ENCODE measurements at places on chromosomes 1 and 21.
A peak's percentile ranks its signal among the peaks of the same experiment; 100 is the strongest.

- no peak for DNase-seq
Observed at GRCh38 chr1:26829184-26829911, 2.9 kb downstream of the ZDHHC18 start.

- DNase-seq, result no peak
Observed at GRCh38 chr1:151868486-151868885, 15.0 kb upstream of the THEM5 start.

GRCh38 chr1:209428241-209428921 lies 155.1 kb upstream of the CAMK1G start:
- no peak for DNase-seq

- DNase-seq, result peak; percentile 67
Observed at GRCh38 chr1:1305300-1306069, 2.2 kb downstream of the ACAP3 start.

- DNase-seq, result no peak
Observed at GRCh38 chr1:51966559-51966958, 23.9 kb downstream of the RAB3B start.

DNA sequence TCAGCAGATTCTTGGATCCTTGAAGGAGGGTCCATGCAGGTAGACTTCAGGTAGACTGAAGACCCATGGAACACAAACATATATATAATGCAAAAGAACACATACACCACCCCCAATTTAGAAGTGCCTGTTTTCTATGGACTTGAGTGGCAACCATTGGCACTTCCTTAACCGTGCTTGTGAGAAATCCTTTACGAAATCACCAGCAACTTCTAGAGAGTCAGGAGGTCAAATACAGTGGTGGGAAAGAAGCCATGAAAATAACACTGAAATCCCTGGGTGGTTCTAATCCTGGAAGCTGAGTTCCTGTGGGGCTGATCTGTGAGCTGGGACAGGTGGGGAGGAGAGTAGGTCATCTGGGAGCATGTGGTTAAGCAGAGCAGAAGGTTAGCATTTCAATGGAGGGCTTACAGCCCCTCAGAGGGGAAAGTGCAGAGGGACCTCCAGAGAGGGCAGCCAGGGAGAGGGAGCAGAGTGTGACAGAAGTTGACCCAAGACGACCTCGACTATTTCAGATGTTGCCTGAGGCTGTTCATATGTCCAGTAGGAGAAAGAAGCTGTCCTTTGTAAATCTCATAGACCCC lies 13.0 kb upstream of the IL10 start:
- no peak for DNase-seq

DNA sequence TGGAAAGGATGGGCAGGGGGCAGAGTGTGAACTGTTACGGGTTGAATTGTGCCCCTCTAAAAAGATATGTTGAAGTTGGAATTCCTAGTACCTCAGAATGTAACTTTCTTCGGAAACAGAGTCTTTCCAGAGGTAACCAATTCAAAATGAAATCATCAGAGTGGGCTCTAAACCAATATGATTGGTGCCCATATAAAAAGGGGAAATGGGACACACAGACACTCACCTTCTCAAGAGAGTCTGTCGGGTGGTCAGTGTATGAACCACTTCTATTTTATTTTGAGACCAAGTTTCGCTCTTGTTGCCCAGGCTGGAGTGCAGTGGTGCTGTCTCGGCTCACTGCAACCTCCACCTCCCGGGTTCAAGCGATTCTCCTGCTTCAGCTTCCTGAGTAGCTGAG lies 7.6 kb downstream of the EDARADD start:
- no peak for DNase-seq

DNA sequence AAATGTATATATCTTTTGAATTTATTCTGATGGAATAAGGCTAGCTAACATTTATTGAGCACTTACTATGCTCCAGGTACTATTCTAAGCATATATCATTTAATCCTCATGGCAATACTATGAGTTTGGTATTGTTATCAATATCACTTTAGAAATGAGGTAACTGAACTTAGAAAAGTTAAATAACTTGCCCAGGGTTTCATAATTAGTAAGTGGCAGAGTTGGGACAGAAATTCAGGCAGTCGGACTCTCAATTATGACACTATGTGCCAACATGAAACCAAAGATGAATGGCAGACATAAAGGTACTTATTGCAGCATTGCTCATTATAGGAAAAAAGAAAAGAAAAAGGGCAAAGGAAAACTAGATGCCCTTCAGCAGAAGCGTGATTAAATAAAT lies 48.2 kb downstream of the RAB3GAP2 start:
- DNase-seq, result no peak

GRCh38 chr1:227323967-227324268 lies 5.6 kb upstream of the CDC42BPA start:
- DNase-seq, result no peak

DNA sequence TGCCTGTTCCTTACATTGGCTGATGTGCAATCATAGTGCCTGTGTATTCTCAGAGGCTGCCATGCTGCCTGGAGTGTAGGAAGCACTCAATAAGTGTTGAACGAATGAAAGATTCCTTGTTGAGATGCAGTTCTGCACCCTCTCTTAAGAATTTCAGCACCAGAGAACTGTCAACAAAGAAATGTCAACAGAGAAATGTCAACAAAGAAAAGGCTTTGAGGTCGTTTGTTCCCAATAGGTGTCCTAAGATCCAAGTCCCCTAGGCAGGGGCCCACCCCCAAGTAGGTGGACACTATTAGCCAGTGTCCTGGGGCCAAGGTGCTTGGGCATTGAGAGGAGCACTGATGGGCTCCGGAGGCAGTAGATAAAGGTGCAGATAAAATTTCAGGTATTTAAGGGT lies 12.6 kb downstream of the KCND3 start:
- DNase-seq, result no peak

DNA sequence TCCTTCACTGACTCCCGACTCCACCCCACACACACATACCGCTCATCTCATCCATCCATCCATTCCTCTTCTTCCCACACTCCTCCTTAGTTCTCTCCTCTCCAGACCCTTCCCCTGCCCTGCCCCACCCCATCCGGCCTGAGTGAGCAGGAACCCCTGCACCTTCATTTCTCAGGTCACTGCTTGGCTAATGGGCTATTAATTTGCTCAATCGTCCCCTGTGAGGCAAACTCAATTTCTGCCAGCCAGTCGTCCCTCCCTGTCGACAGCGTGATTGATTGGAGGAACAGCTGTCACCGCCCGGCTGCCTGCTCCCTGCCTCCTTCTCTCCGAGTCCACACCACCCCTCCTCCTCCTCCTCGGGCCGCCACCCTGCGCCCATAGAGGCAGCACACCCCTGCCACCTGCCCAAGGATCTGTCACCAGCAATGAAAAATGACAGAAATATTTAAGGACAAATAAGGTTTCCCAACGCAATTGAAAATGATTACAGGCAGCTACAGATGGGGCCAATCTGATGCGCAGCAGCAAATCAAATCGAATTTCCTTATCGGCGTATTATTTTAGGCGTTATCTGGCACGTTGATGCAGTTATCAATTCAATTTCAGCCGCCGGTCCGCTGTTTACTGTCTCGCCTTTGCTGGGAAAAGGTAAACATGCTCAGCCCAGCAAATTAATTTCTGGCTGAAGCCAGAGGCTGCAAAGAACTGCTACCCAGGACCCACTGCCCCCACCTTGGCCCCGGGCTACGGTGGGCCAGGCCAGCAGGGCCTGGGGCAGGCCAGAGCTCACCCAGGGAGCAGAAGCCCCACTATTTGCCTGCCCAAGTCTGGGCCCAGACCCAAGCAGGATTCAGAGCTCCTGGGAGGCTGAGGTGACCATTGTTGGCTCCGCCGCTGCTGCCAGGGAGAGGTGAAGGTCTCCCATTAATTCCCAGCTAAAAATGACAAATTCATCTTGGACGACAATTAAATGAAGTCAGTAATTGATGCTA lies 71.3 kb downstream of the TMEM53 start:
- no peak for DNase-seq

Data from stimulated activated CD4-positive, alpha-beta T cell treated with anti-CD3 and anti-CD28 coated beads, Interleukin-2, amount 100 ng/mL, for 4 hours (primary cell).